Fibroblast of the aortic adventitia (primary cell): ENCODE measurements at places on chromosomes 1 and 21. TPM values are rescaled to one million over a fixed set of nuclear protein-coding genes. Genes with fewer than 3 reads are reported as not detected.

DISP1 gene
- total RNA-seq, result 6.4 and 8.4 TPM in 2 replicates

GRCh38 chr1:79323239-79324025 is 316.9 kb upstream of the ADGRL4 start:
- peak; percentile 99 for DNase-seq

DNA sequence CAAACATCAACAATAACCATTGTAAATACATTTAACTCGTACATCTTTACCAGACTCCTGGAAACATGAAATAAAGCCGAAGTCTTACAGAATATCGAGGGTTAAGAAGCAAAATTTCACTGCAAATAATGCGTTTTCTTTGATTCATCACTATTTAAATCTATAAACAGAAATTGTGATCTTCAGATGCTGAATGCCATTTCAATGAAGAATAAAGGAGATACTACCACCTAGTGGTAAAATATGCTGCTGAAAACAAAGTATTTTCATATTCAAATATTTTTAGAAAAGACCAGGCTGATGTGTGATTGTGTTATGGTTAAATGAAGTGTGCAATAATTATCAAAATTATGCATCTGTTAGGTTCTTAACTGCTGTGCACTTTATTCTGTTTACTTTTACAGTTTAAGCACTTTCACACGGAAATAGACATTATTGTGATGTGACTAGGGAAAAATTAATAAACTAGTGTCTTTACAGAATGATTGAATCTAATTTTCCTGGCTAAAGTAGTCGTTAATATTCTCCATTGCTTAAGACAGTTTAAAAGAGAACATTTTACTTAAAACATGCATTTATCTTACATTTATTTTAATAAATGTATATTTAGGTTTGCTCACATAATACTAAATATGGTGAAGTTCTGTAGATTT is 1093.1 kb downstream of the MRPL39 start:
- DNase-seq, result no peak

CKS1B gene
- total RNA-seq, result 24.0 and 80.7 TPM in 2 replicates

DNA sequence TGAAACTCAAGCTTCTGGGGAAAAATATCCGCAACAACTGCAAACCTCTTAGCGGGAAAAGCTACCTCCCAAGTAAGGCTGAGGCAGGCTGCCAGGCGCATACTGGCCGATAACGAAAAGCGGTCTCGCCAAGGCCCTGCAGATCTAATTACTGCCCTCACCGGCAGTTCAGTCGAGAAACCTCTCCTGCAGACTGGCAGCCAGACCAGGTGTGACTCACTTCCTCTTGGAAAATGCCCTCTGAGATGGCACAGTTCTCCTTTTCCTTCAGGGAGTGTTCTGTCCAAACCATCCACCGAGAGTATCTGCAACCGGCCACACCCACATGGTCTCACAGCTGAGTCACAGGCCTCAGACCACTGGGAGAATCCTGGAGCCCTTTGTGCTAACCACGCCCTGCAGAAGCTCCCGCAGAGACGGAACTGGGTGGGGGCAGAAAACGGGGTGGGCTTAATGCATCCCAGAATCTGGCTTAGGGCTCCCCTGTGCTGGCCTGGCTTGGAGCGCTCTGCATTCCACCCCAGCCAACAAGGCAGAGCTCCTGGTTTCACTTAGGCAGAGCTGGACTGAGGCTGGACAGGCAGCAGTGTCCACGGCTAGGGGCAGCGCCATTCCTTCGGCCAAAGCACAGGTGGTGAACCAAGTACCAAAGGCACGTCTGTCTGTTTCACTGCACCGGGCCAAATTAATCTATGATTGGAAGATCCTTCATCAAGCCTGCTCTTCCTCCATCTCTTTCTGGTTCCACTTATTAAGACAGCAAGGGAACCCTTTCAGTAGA is 1.2 kb downstream of the S100A10 start:
- peak; percentile 97 for DNase-seq

- no peak for DNase-seq
These were observed 153.7 kb upstream of the IGSF21 start for GRCh38 chr1:17953921-17954320.

LY9 gene
- 0.25 TPM in 1 of 2 replicates, not detected in the other for total RNA-seq

GRCh38 chr1:53730224-53730865 is 8.6 kb downstream of the GLIS1 start:
- DNase-seq, result no peak

DNA sequence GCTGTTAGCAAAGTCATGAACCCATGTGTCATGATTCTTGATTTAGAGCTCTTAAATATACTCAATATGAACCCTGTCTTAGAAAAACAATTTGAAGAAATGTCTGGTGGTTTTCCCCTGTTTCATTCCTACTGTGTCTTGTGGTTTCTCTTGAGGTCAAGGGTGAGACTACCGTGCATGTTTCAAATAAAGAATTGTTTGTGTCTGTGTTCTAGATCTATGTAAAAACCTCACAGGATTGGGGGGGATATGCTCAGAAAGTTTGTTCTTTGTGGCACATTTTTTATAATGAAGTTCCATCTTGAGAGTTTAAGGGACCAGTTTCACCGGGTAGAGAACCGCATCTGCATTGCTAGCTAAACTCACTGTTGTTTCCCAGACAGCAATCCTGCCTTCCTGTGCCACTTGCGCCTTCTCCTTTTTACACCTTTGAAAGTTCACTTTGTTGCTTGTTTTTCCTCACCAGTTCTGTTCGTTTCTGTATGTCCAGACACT is 30.9 kb upstream of the CACYBP start:
- DNase-seq, result peak; percentile 46

S100A2 gene
- 3.3 TPM in 1 of 2 replicates, not detected in the other for total RNA-seq

AZIN2 gene
- total RNA-seq, result 3.9 and 8.1 TPM in 2 replicates

VAV3 gene
- total RNA-seq, result 0.09 TPM in 1 of 2 replicates, not detected in the other

DENND2C gene
- 4.8 and 5.3 TPM in 2 replicates for total RNA-seq
